HCT116 (cell line): ENCODE measurements at places on chromosomes 1 and 21. TPM values are rescaled to one million over a fixed set of nuclear protein-coding genes. Genes with fewer than 3 reads are reported as not detected.
A peak's percentile ranks its signal among the peaks of the same experiment; 100 is the strongest.

DNA sequence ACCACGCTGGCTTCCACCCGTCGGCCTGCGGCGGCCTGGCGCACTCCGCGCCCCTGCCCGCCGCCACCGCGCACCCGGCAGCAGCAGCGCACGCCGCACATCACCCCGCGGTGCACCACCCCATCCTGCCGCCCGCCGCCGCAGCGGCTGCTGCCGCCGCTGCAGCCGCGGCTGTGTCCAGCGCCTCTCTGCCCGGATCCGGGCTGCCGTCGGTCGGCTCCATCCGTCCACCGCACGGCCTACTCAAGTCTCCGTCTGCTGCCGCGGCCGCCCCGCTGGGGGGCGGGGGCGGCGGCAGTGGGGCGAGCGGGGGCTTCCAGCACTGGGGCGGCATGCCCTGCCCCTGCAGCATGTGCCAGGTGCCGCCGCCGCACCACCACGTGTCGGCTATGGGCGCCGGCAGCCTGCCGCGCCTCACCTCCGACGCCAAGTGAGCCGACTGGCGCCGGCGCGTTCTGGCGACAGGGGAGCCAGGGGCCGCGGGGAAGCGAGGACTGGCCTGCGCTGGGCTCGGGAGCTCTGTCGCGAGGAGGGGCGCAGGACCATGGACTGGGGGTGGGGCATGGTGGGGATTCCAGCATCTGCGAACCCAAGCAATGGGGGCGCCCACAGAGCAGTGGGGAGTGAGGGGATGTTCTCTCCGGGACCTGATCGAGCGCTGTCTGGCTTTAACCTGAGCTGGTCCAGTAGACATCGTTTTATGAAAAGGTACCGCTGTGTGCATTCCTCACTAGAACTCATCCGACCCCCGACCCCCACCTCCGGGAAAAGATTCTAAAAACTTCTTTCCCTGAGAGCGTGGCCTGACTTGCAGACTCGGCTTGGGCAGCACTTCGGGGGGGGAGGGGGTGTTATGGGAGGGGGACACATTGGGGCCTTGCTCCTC is 1.9 kb downstream of the OLIG2 start:
- no peak for DNase-seq
- H3K4me1 ChIP-seq: no peaks in the 10 kb centered on the region
- H3K27me3 ChIP-seq: peaks cover 12% of the 10 kb centered on the region; the same call in 1 of the 2 replicates
- no peaks in the 10 kb centered on the region for H3K36me3 ChIP-seq

DNA sequence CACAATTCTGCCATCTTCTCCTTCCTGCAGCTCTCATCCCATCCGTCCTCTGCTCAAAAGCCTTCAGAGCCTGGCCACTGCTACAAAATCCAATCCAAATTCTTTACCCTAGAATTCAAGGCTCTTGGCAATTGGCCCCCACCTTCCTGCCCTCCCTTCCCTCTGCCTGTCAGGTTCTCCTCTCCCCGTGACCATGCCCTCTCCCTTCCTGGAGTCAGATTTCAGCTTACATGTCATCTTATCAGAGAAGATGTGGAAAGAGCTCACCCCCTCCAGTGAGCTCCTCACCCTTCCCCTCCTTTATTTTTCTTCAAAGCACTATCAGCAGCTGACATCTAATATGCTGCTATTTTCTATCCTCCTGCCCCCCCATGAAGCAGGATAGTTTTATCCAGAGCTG is 86.9 kb downstream of the GRIK3 start:
- no peak overlapping the region for H3K27ac ChIP-seq
- DNase-seq: no peak
- H3K4me1 ChIP-seq: no peaks in the 10 kb centered on the region

DNA sequence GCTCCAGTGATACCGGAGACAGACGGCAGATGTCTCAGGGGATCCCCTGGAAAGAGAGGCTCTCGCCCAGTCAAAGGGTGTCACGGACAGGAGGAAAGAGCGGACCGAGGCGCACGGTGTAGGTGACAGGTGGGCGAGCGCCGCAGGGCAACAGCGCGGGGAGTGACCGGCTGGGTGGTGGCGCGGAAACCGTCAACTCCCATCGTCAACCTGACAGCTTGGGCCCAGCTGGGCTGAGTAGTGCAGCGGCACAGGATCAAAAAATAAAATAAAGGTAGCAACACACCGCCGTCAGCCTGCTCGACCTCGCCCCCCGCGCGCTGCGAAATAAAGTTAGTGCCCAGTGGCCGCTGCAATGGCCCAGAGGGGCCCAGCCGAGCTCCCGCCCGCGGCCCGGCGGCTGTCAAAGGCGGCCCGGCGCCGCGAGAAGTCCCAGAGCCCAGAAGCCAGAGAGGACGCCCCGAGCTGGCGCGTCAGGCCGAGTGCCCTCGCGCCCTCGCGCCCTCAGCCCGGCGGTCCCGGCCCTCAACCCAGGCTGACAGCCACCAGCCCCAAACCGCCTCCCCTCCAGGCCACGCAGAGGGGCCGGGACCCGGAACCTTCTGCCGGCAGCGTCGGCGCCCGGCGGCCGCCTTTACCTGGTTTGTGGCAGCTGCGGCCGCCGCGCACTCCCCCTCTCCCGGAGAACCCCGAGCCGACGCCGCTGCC is at the start of gene LYST:
Gene LYST, minus strand, starts transcription at position 702 of the 708 bp plus-strand sequence. CDS start 36,489 bp downstream, outside the sequence.
- H3K4me1 ChIP-seq: peaks cover 9% of the 10 kb centered on the region; the same call in 1 of the 2 replicates
- peak within 1 kb of the TSS; percentile 66 for H3K4me3 ChIP-seq
- H3K36me3 ChIP-seq: no peaks in the 10 kb centered on the region
- H3K27me3 ChIP-seq: no peaks in the 10 kb centered on the region

DNA sequence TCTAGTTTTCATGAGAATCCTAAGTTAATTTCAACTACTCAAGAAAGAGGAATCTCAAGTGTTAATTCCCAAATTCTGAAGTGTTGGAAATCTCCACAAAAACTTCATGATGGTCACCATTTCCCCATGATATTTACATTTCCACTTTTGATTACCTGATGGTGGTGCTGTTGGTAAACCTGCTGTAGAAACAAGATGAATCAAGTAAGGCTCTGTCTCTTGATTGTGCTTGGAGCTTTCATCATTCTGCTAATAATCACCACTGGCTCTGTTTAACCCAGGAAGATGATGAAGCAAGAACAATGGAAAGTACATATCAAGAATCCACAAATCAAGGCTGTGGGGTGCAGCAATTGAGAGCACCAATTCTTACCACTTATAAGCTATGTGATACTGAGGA is 77.8 kb downstream of the C4BPA start:
- H3K4me1 ChIP-seq: no peaks in the 10 kb centered on the region
- H3K4me3 ChIP-seq: no peak overlapping the region
- no peak for DNase-seq
- H3K27me3 ChIP-seq: no peaks in the 10 kb centered on the region

DNA sequence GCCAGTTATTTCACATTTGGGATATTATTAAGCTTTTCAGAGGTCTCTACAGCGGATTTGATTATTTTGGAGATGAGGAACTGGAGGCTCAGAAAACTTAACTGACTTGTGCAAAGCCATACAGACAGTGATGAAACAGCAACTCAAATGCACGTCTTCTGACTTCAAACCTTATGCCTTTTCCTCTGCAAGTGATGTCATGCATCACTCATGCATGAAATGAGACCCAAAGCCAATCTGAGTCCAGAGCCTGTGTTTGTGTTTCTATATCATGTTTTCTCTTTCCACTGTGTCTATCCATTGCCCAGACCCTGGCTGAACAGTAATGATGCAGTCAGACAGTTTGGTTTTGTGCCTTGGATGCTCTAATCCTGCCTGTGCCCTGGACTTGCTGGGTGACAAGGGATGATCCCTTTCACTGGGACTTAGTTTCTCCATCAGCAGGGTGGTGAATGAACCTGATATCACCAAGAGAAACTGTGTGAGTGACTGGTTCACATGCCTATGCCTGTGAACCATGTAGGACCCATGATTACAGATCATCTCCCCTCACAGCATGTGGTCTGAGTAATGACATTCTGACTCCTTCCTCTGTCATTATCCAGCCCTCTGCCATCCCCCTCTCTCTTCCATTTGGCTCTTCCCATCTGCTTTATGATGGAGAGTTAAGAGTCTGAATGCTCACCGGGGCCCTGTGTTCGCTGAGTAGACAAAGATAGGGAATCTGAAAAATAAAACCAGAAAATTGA is 33.4 kb downstream of the SLAMF6 start:
- 0 out of 2 replicates have a peak, but pooled peaks cover 9% of the 10 kb centered on the region for H3K27me3 ChIP-seq
- H3K4me3 ChIP-seq: no peak overlapping the region
- H3K4me1 ChIP-seq: no peaks in the 10 kb centered on the region
- no peak overlapping the region for H3K27ac ChIP-seq
- DNase-seq: no peak

GRCh38 chr1:235015291-235015985 is 113.2 kb downstream of the TOMM20 start:
- no peak for DNase-seq
- no peak overlapping the region for H3K4me3 ChIP-seq
- H3K27ac ChIP-seq: no peak overlapping the region
- H3K36me3 ChIP-seq: no peaks in the 10 kb centered on the region

DNA sequence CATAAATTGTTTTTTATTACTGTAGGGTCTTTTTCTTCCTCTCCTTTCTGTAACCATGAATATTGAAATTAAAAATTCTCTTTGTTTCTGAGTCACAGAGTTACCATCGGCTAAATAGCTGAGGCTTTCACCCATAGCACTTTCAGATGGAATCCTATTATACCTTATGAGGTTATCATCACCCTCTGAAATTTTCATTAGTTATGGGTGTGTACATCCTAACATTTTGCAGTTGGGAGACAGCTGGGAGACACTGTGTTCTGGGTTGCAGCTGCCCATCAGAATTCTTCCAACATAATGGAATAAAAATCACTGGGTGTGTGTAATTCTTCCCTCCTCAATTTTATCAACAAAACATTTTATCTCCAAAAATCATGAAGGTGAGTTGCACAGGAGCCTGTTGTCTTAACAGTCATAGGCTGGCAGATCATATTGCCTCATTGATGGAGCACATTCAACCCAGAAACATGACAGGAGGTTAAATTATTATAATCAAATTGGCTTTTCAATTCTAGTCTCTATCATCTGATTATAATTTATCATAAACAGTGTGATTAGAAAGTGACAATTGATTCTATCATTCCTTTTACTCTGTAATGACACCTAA is 17.4 kb downstream of the CYYR1 start:
- no peak overlapping the region for H3K27ac ChIP-seq
- no peak overlapping the region for H3K4me3 ChIP-seq
- no peaks in the 10 kb centered on the region for H3K27me3 ChIP-seq
- H3K36me3 ChIP-seq: no peaks in the 10 kb centered on the region
- no peak for DNase-seq

Gene DNASE2B
- total RNA-seq: 0.42 TPM

DNA sequence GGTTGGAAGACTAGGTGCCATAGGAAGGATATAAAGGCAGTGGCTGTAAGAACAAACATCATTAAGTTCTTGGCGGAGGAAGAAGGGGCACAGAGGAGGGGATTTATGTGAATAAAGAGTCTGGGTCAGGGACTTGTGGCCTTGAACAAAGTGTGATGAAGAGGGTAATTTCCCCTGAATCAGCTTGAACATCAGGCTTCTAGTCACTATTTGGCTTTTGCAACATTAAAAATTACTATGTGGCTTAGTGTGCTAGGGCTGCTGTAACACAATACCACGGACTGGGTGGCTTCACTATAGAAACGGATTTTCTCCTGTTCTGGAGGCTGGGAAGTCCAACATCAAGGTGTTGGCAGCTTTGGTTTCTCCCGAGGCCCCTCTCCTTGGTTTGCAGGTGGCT is 70.5 kb upstream of the CNIH3 start:
- H3K36me3 ChIP-seq: no peaks in the 10 kb centered on the region
- H3K27me3 ChIP-seq: no peaks in the 10 kb centered on the region
- H3K27ac ChIP-seq: no peak overlapping the region
- no peak overlapping the region for H3K4me3 ChIP-seq

GRCh38 chr1:186975220-186975619 is 146.5 kb downstream of the PLA2G4A start:
- no peaks in the 10 kb centered on the region for H3K36me3 ChIP-seq
- no peak for DNase-seq
- no peak overlapping the region for H3K27ac ChIP-seq
- H3K27me3 ChIP-seq: no peaks in the 10 kb centered on the region

GRCh38 chr1:209746451-209747165 is 9.2 kb upstream of the TRAF3IP3 start:
- H3K4me1 ChIP-seq: no peaks in the 10 kb centered on the region
- H3K27me3 ChIP-seq: no peaks in the 10 kb centered on the region
- H3K4me3 ChIP-seq: no peak overlapping the region
- no peak for DNase-seq
- no peaks in the 10 kb centered on the region for H3K36me3 ChIP-seq

Gene CFHR1
- total RNA-seq: 0.34 TPM

DNA sequence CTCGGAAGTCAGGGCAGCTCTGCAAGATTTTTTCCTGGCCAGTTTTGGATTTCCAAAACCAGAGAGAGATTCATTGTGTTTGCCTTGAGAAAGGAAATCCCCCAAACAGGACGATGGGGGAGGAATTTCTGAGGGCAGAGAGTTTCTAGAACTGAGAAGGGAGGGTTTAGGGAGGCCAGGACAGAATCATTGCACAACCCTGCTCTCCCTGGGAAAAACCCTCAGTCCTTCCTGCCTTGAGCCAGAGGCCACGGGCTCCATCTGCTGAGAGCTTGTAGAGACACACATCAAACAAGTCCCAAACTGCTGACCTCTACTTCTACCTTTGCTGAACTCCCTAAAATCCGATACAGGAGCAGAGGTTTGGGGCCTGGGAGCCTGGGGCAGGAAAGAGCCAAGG is 99.7 kb downstream of the NMNAT2 start:
- no peak overlapping the region for H3K4me3 ChIP-seq
- no peaks in the 10 kb centered on the region for H3K36me3 ChIP-seq
- no peaks in the 10 kb centered on the region for H3K4me1 ChIP-seq
- H3K27ac ChIP-seq: no peak overlapping the region
- no peak for DNase-seq

Gene SLAMF9
- not detected for total RNA-seq

GRCh38 chr1:54887665-54888071 is 673 bp upstream of the DHCR24 start:
- H3K27me3 ChIP-seq: no peaks in the 10 kb centered on the region
- no peak for DNase-seq
- peaks cover 10% of the 10 kb centered on the region; the same call in 1 of the 2 replicates for H3K4me1 ChIP-seq
- H3K36me3 ChIP-seq: peaks cover 1% of the 10 kb centered on the region; the same call in 1 of the 2 replicates

GRCh38 chr1:243316366-243316989 is 60.6 kb downstream of the SDCCAG8 start:
- H3K4me3 ChIP-seq: no peak overlapping the region
- no peaks in the 10 kb centered on the region for H3K27me3 ChIP-seq
- H3K27ac ChIP-seq: no peak overlapping the region
- no peaks in the 10 kb centered on the region for H3K36me3 ChIP-seq
- DNase-seq: no peak

Gene SEC16B
- total RNA-seq: 1.2 TPM

- H3K27me3 ChIP-seq: no peaks in the 10 kb centered on the region
- 0 out of 2 replicates have a peak, but pooled peaks cover 3% of the 10 kb centered on the region for H3K36me3 ChIP-seq
- DNase-seq: no peak
- H3K4me3 ChIP-seq: no peak overlapping the region
Observed at GRCh38 chr1:6460301-6461050, 5.5 kb downstream of the TNFRSF25 start.

- no peaks in the 10 kb centered on the region for H3K36me3 ChIP-seq
- H3K27me3 ChIP-seq: peaks cover 13% of the 10 kb centered on the region; the same call in 1 of the 2 replicates
- no peak for DNase-seq
Observed at GRCh38 chr1:207988326-207989165, 77.6 kb upstream of the CD34 start.

Gene GBP6
- total RNA-seq: not detected
